AML-193 (cell line): ENCODE measurements at places on chromosomes 6 and 20.

DNA sequence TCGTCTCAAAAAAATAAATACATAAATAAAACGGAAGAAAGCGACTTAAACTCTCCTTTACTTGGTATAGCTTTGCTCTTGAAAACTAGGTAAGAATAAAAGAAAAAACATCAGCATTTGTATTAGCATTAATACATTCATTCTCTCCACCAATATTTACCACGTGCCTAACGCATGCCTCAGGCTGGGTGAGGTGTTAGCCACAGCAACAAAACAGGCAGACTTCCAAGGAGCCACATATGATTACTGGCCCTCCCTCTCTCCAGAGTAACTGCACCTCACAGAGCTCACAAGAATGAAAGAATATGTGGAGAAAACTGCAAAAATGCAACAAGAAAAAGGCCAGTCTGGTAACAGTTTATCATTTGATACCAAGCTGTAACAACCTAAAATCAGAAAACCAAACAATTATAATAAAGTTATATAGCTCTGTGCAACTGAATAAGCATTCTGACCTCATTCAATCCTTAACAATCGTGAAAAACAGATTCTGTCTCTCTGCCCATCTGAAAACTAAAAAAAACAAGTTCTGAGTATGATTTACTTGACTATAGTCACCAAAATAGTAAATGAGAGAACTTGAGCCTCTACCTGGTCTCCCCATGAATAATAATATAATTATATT lies 5.2 kb downstream of the NAPB start:
- DNase-seq: no peak

DNA sequence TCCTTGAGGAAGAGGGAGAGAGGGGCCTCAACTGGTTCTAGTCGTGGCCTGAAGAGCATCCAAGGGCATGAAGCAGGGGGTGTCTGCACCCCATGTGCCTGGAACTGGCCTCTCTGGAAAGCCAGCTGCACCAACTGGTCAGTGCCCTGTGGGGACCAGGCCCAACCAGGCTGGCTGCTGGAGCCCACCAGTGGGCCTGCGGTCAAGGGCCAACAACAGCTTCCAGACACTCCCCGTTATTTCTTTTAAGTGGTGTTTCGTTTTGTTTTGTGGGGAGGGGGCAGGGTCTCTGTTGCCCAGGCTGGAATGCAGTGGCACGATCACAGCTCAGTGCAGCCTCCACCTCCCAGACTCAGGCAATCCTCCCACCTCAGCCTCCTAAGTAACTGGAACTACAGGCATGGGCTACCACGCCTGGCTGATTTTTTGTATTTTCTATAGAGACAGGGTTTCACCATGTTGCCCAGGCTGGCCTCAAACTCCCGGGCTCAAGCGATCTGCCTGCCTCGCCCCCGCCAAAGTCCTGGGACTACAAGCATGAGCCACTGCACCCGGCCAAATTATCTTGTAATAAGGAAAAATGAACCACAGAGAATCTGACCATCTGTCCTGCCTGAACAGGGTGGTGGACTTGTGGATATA lies 11.9 kb upstream of the C20orf144 start:
- no peak for DNase-seq

DNA sequence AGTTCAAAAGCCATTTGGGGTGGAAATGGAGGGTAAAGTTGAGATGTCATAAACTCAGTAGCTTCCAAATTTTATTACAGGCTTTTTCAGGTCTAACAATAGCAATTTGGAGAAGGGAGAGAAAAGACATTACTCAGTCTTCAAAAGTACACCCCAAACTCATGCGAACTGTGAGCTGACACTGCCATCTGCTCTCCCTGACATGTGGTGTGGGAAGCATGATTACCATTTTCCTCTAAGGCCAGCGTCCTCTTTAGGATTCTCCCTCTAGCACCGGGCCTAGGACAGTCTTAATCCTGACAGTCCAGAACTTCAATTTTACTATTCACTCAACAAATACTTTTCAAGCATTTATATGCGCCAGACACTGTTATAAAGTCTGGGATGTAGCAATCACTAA lies 536.0 kb upstream of the JARID2 start:
- DNase-seq: no peak

DNA sequence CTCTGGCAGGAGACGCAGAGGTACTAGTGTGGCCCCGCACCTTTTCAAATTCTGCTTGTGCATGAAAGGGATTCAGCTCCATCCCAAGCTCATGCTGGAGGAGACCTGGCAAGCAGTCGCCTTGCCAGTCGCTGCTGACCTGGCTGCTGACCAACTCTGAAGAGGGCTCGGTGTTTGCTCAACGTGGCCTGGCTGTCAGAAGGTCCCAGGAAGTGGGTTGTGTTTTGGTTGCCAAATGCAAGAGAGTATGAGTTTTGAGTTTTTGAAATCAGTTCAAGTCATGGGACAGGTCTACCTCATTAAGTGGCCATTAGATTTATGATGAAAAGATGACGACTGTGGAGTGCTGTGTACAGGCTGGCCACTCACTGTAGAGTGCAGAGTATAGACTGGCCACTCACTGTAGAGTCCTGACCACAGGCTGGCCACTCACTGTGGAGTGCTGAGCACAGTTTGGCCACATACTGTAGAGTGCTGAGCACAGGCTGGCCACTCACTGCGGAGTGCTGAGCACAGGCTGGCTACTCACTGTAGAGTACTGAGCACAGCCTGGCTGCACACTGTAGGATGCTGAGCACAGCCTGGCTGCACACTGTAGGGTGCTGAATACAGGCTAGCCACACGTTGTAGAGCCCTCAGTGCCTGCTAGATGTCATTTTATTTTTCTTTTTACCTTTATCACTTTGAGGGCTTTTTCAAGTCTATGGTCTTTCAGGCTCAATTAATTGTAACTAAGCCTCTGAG lies 193.9 kb downstream of the ZNF217 start:
- DNase-seq: peak; percentile 4

GRCh38 chr6:83883240-83883639 lies 23.8 kb downstream of the CYB5R4 start:
- no peak for DNase-seq

- DNase-seq: no peak
Measured at GRCh38 chr6:7900621-7901020, 10.0 kb downstream of the TXNDC5 start.

DNA sequence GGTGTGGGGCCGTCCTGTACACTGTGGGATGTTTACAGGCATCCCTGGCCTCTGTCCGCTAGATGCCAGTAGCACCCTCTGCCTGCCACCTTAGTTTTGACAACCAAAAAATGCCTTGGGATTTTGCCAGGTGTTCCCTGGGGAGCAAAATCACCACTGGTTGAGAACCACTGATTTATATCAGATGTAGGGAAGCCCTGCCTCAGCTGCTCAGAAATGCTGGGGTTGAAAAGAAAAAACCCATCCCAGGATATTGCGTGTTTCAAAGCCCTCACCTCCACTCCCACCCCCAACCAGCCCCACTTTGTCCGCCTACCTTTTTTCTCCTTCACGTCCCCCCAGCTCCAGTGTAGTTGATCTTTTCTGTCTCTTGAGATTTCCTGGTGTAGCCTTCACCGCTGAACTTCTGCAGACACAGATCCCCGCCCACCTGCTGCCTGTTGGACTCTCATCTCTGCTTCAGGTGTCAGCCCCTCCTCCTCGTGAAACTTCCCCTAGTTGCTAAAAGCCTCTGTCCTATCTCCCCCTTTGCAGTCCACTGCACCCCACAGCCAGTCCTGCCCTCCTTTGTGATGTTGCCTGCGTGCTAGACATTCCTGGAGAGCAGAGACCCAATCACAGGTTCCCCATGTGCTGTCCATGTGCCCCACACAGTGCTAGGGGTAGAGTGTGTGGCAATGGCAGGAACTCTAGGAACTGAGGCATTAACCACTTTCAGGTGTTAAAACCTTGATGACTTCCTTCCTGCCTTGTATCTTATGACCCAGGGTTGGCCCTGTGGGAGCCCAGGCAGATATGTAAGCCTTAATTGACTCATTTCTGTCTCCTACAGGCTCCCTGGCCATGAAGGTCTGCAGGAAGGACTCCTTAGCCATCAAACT lies 98.9 kb downstream of the TBC1D7 start:
- DNase-seq: no peak

DNA sequence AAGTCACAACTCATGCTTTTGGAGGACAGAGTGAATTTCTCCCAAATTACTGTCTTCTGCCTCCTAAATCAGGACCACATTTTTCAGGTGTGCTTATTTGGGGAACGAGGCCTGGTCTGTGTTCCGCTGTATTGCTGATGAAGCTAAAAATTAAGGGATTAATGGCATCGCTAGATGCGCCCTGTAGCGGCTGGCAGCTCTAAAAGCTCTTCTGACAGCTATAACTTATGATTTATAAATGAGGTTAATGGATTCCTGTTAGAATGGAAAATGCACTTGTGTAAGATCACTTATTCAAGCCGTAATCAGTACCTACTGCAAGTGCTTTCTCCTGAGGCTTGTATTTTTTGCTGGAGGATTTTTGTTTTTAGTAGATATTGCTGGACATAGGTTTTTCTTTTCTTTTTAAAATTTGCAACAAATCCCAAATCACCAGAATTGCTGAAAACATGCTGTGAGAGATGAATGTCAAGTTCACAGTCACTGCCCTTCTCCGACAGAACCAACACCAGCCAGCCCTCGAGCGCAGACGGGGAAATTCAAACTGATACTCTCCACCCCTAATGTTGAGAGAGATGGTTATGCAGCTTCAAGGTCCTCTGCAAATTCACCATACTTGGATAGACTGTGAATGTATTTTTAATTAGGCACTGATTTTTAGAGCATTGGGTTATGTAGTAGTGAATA lies 49.1 kb downstream of the AKAP12 start:
- DNase-seq: no peak

DNA sequence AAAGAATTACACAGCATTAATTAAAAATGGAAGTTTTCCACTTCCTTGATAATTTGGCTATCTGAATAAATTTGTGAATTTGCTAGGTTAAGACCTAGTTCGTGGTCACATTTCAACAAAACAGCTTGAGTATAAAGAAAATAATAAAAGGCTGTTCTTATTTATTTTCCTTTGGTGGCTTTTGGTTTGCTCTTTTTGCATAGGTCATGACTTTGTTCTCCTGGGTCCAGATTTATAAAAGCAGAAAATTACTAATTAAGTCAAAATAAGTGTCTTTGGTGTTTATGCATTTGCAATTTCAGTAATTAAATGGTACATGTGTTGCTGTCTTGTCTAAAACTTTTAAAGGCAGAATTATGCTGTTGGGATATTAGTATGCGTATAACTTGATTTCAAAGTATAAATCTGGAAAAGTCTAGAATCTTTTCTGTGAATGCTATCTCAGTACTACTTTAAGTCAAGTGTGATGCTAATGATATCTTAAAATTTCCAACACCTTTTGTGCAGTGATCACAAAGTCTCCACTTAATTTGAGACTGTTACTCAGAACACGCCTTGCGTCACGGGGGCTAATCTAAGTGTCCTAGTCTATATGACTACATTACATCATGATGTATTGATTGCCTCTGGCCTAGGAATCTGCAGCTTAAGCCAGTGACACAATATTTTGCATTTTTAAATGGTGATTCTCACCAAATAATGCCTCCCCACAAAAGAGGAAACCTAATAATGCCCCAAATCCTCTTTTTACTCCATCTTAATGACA lies 41.0 kb downstream of the GNAS start:
- DNase-seq: no peak

GRCh38 chr6:116205281-116205680 lies 48.6 kb downstream of the TSPYL4 start:
- no peak for DNase-seq

DNA sequence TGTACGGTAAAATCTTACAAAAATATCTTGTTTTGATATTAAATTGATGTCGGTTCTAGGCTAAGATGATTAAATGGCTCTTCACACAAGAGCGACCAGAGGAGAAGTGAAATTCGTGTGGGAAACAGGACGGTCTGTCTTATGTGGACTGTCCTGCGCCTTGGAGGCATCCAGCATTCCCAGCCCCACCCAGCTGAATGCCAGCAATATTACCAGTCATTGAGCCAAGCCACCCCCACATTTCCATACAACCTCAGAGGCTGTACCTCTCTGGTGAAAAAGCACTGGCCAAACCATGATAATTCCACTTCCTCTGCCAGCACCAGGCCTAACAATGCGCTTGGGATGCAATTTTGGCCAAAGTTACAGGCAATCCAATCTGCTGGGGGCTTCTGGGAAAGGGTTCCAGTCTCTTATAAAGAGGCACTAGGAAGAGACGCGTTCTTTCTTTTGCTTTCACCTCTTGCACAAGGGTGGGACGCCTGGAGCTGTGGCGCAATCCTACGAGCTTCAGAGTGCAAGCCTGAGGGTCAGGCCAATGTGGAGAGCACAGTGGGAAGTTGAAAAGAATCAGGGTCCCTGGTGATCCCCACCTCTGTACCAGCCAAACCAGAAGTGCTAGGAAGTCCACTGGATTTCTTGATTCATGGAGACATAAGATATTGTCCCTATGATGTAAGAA lies 213.1 kb downstream of the PREX1 start:
- no peak for DNase-seq

- no peak for DNase-seq
Measured at GRCh38 chr6:109893606-109894005, 84.5 kb upstream of the GPR6 start.

DNA sequence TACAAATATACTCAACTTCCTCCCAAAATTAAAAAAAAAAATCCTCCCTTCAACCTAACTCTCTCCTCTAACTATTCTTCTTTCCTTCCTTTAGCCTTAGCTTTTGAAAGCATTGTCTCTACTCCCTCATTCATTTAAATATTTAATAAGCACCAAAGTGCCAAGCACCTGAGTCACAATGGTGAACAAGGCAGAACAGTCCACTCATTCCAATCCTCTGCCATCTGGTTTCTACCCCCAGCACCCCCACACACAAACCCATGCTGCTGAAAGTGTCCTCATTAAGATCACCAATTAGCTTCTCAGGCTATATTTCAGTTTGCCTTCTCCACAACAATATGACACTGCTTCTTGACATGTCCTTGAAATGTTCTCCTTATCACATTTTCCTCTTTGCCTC lies 76.3 kb downstream of the DTNBP1 start:
- no peak for DNase-seq

GRCh38 chr6:11146117-11146826 lies 34.7 kb upstream of the ERVFRD-1 start:
- DNase-seq: no peak

DNA sequence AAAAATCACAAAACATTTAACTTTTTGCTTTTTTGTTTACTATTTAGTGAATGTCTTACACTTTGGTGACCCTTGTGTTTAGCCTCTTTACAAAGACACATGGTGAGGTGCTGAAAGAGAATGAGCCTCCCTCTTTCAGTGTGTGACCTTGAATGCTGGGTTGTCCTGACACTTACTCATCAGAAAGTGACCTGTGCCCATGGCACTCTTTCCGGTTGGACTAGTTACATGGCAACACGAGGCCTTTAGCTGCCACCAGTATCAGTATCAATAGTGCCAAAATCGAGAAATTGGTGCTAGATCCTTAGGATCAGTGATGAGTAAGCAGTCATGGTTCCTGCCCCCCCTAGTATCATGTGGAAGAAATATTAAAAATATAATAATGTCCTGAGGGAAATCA lies 1.7 kb upstream of the RPL7L1 start:
- DNase-seq: no peak

DNA sequence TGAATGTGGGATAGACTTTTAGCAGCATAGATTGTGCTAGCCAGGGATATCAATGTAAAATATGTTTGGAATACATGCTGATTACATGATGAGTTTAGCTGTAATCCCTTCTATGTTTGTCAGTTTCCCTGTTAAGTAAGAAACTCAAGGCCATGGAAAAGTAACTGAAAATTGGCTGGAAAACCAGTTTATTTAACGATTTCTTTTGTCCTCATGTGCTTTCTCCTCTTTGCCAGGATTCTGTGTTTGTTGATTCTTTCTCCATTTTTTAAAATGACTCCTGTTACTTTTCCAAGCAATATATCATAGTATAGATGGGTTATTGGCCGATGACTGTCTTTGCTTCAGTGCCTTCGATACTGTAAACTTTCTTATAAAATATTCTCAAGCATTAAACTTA lies 87.5 kb downstream of the SAMD5 start:
- no peak for DNase-seq

GRCh38 chr6:17469006-17469832 lies 75.8 kb downstream of the CAP2 start:
- no peak for DNase-seq
